ENCODE measurements at places on chromosomes 6 and 20.

DNA sequence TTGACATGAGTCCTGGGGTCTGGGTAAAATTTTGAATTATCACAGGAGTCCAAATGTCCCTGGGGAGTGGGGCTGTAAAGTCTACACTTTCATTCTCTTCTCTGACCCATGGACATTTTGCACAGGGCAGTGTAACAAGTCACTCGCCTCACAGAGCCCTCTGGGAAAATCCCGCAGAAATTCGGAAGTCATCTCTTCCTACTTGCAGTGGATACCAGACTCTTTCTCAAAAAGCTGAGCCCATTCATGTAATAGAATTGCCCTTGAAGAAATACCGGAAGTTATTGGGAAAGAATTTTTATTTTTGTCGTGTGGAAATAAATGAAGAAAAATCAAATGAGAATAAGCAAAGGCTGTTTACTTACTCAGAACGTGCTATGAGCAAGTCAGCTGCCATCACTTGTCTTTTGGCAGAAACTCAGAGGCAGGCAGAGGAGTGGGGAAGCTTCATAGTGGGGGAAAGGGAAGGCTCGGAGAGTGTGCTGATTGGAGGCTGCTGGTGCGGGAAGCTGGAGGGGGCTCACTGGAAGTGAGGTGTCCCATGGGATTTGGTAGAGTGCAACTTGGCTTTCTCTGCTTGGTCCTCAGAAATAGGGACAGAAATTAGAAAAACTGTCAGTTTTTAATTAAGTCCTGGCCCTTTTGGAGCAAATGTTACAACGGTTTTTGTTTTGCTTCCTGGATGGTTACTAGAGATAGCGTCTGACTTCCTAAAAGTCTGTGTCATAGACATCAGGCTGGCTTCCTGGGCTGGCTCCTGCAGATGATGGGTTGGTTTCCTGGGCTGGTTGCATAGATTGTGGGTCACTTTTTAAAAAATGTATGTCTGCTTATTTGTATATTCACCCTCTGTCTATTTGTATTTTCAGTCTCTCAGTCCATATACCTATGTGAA lies 79.8 kb upstream of the EEF1E1 start:
- DNase-seq = peak; percentile 36

DNA sequence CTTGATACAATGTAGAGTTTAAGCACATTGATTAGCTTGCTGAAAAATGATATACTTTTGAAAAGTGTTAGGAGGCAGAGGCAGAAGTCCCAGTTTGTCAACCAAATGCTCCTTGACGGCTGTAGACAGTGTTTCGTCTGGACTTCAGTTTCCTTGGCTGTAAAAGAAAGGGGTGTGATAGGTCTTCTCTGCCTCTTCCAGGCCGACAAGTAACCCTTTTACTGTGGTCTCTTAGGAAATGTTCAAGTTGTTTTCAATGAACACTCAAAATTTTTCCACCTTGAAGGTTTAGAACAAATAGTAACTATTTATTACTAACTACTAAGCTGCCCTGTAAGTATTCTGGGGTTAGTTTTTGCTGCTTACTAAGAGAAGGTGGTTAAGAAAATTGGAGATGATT lies 122.4 kb downstream of the IRF4 start:
- DNase-seq = no peak

DNA sequence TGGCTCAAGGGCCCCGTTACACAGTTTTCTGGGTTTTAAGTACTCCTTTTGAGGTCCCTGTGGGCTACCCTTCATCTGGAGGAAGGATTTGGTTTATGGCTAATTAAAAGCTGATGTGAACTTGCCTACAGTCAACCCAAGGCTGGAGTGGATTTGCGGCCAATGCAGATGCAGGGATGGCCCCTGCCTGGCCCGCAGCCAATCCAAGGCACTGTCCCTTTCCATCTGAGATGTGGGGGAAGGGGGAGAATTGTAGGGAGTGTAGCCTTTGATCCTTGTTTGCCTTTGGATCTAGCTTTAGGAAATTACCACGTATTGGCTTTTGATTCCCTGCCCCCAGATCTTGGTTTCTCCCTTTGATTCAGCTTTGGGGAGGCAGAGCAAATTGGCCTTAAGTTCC lies 128.0 kb upstream of the GGTLC1 start:
- DNase-seq = no peak

GRCh38 chr6:43465948-43466347 lies 10.6 kb upstream of the DLK2 start:
- no peak for DNase-seq

- no peak for DNase-seq
Measured at GRCh38 chr6:104700371-104701185, 159.1 kb downstream of the HACE1 start.

- DNase-seq = no peak
Measured at GRCh38 chr6:62645274-62645673, 359.2 kb upstream of the KHDRBS2 start.

GRCh38 chr6:80009531-80009930 lies 5.1 kb downstream of the TTK start:
- DNase-seq = no peak

GRCh38 chr6:13515912-13516311 lies 28.5 kb upstream of the GFOD1 start:
- DNase-seq = no peak

GRCh38 chr20:58238490-58238889 lies 10.0 kb upstream of the ANKRD60 start:
- no peak for DNase-seq

DNA sequence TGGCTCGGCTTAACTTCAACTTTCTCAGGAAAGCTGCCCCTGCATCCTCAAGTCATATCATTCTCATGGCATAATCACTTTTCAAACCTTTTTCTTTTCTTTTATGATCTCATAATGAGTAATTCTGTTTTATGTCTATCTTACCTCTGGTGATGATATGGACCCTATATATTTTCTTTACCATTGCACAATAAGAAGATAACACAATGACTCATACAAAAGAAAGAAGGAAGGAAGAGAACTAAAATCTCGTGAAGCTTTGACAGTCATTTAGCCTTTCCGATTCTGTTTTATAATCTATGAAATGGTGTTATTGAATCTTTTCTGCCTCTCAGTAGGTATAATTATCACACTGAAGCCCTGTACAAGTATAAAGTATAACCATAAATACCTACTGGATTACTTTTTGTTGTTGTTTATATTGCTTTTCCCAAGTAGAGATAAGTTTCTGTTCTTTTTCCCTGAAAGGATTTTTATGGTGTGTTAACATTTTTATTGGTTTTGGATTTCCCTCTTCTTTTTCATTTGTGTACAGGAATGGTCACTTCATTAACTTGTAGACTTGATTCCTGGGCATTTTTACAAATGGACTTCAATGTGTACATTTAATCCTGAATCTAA lies 300.9 kb downstream of the LAMA2 start:
- peak; percentile 56 for DNase-seq

GRCh38 chr6:117028256-117028655 lies 151.2 kb downstream of the RFX6 start:
- DNase-seq = no peak

DNA sequence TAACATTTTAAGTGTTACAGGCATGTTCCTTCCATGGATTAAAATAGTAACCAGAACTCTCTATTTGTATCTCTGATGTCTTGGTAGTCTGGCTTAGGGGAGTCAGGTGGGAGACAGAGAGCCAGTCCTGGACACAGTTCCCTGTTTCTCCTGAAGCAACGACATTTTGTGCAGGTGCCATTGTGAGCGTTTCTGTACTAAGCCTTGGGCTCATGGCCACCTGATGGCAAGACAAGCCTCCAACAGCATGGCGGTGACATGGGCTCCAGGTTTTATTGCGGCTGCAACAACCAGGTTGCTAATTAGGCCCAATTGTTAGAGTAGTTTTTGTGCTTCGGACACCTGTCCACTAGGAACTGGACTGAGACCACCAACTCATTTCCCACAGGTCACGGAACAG lies 105.3 kb downstream of the PRDM13 start:
- no peak for DNase-seq

Data from fibroblast of pulmonary artery (primary cell).